ENCODE measurements at places on chromosomes 6 and 20. TPM values are rescaled to one million over a fixed set of nuclear protein-coding genes. Genes with fewer than 3 reads are reported as not detected.

HNF4A gene
- total RNA-seq, result not detected

CST2 gene
- not detected for total RNA-seq

GDAP1L1 gene
- not detected for total RNA-seq

TFAP2A gene
- not detected for total RNA-seq

IMPG1 gene
- not detected for total RNA-seq

LCA5 gene
- 5.9 TPM for total RNA-seq

CHRNA4 gene
- not detected for total RNA-seq

CCN5 gene
- total RNA-seq, result 1,717 TPM

TBXT gene
- total RNA-seq, result not detected

PRR18 gene
- total RNA-seq, result not detected

PGBD1 gene
- 5.3 TPM for total RNA-seq

THBS2 gene
- 97.0 TPM for total RNA-seq

CNPY3 gene
- total RNA-seq, result 33.0 TPM

SMIM28 gene
- total RNA-seq, result not detected

TFAP2D gene
- total RNA-seq, result not detected

THEMIS gene
- 1.1 TPM for total RNA-seq

DLK2 gene
- total RNA-seq, result not detected

GSTA2 gene
- not detected for total RNA-seq

NKX2-4 gene
- not detected for total RNA-seq

SERINC3 gene
- total RNA-seq, result 142 TPM

POU5F1 gene
- 0.17 TPM for total RNA-seq

TAP1 gene
- total RNA-seq, result 76.9 TPM

MCHR2 gene
- total RNA-seq, result not detected

BCKDHB gene
- 41.3 TPM for total RNA-seq

PLN gene
- 10.4 TPM for total RNA-seq

CPXM1 gene
- 15.0 TPM for total RNA-seq

KCNS1 gene
- total RNA-seq, result not detected

STMN3 gene
- total RNA-seq, result 2.4 TPM

BPIFB3 gene
- not detected for total RNA-seq

PDE7B gene
- total RNA-seq, result 7.9 TPM

C4B gene
- 17.3 TPM for total RNA-seq

HTR1E gene
- not detected for total RNA-seq

SNPH gene
- total RNA-seq, result 1.7 TPM

NEDD9 gene
- 99.9 TPM for total RNA-seq

HLA-DQA2 gene
- 0.65 TPM for total RNA-seq

C6orf163 gene
- total RNA-seq, result 5.2 TPM

DAAM2 gene
- 125 TPM for total RNA-seq

BACH2 gene
- 4.4 TPM for total RNA-seq

AFG1L gene
- 1.9 TPM for total RNA-seq

SF3B5 gene
- total RNA-seq, result 168 TPM

PMEPA1 gene
- 19.2 TPM for total RNA-seq

HLA-DMA gene
- 124 TPM for total RNA-seq

MUC22 gene
- not detected for total RNA-seq

FKBP1C gene
- 0.22 TPM for total RNA-seq

GMEB2 gene
- total RNA-seq, result 5.7 TPM

MEI4 gene
- total RNA-seq, result 0.16 TPM

SLC52A3 gene
- 0.66 TPM for total RNA-seq

TRERF1 gene
- 4.1 TPM for total RNA-seq

C6orf141 gene
- total RNA-seq, result 14.7 TPM

HLA-DOA gene
- 7.6 TPM for total RNA-seq

RWDD1 gene
- 42.2 TPM for total RNA-seq

RPS10 gene
- total RNA-seq, result 2,386 TPM

FNDC11 gene
- not detected for total RNA-seq

TRAPPC3L gene
- not detected for total RNA-seq

CARMIL1 gene
- 31.3 TPM for total RNA-seq

KIFC1 gene
- total RNA-seq, result 0.33 TPM

SNAI1 gene
- total RNA-seq, result 1.2 TPM

PRPH2 gene
- total RNA-seq, result 0.16 TPM

C20orf202 gene
- 0.75 TPM for total RNA-seq
